ENCODE measurements at places on chromosomes 5 and 9. TPM values are rescaled to one million over a fixed set of nuclear protein-coding genes. Genes with fewer than 3 reads are reported as not detected.

- DNase-seq, result no peak
These were observed 5.6 kb upstream of the CAMK2A start for GRCh38 chr5:150295172-150295634.

DNA sequence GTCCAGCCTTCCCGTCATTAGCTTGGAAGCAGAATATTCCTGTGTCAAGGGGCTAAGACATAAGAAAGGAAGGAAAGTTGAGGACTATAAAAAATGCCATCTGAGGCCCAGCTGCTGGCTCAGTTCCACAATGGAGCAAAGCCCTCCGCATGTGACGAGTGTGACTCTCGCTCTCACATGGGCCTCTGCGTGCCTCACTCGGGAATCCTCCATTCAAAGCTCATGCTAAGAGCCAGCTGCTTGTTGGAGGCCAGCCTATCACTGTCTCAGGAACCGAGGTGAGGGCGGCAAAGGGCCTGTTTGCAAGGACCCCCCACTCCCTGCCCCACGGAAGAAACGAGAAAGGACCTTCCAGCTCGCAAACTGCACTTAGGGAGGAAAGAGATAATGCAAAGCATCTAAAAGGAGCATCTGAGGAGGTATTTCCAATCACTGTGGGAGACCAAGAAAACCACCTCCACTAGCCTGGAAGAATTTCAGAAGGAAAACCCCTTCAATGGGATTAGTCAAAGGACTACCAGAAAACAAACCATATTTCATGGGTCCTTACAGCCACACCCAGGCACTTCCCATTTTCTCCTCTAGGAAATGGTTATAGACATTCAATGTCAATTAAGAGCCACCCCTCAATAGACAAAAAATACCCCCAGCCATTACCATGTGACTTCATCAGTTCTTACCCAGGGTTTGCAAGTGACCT lies 95.3 kb downstream of the PRRT1B start:
- DNase-seq, result no peak

DNA sequence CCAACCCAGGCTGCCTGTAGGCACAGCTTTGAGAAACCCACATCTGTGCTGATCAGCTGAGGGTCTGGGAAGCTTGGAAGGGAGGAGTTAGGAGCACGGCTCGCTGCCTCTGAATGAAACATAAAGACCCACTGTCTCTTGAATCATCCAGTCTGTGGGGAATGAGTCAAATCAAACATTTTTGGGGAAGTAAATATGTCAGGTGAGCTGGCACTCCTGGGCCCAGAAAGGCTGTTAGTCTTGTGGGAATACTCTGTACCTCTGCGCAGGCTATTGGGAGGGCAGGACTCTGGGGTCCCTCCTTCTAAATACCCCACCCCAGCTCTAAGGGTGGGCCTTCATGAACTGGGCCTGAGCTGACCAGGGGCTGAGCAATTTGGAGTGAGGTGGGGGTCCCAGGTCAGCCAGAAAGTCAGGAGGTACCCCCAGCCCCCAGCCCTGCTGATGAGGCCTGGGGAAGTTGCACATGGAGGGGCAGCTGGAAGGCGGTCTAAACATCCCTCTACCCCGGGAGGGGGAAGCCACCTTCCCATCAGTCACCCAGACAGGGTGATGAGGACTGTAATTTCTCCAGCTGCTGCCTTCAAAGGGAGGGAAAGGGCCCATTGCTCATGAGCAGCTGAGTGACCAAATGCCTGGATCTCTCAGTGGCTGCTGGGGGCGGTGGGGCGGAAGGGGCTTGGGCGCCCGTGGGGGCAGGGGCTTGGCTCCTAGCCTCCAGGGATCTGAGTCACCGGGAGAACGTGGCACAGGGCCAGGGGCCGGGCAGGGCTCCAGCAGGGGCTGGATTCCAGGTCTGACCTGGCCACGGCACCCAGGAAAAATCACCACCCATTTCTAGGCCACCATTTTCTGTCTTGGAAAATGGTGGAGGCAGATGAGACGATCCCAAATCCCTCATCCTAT lies 10.8 kb downstream of the FIBCD1 start:
- no peak for DNase-seq

GRCh38 chr5:121692158-121692557 lies 159.5 kb upstream of the FTMT start:
- no peak for DNase-seq

The GRM6 gene
- 0.42 TPM for polyA plus RNA-seq

The SLC46A2 gene
- polyA plus RNA-seq, result 0.26 TPM

The CNTFR gene
- 56.4 TPM for polyA plus RNA-seq
